Activated naive CD4-positive, alpha-beta T cell treated with anti-CD3 and anti-CD28 coated beads, Interleukin-2, amount 10 ng/mL, durations not matched to agents 7 days and 5 days (primary cell): ENCODE measurements at places on chromosomes 11 and 22.

DNA sequence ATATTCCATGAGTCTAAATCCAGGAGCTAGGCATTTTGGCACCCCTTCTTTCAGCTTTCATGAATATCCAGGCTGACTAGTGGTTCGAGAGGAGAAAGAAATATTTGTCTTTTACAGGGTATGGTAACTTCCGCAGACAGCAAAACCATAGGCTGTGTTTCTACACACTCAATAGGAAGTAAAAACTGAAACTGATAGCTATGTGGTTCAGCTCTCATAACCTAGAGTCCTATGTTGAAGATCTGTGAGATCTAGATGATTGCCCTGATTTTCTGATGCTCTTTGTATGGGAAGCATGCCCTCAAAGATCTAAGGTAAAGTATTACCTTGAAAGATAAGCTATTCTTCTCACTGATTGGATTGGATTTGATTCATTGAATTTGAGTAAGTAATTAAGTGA lies 118.3 kb downstream of the CD44 start:
- peak overlapping the region; percentile 74 for H3K27ac ChIP-seq
- H3K27me3 ChIP-seq = peaks cover 16% of the 10 kb centered on the region
- H3K4me3 ChIP-seq = no peak overlapping the region
- no peak for DNase-seq
- H3K4me1 ChIP-seq = peaks cover 28% of the 10 kb centered on the region
- H3K36me3 ChIP-seq = peaks cover 5% of the 10 kb centered on the region

GRCh38 chr11:5923427-5923776 lies 18.6 kb upstream of the OR56A3 start:
- H3K36me3 ChIP-seq = no peaks in the 10 kb centered on the region
- H3K27ac ChIP-seq = no peak overlapping the region
- H3K27me3 ChIP-seq = no peaks in the 10 kb centered on the region
- DNase-seq = no peak
- no peaks in the 10 kb centered on the region for H3K4me1 ChIP-seq

GRCh38 chr11:91587131-91587530 lies 637.5 kb upstream of the FAT3 start:
- H3K4me3 ChIP-seq = no peak overlapping the region
- H3K4me1 ChIP-seq = no peaks in the 10 kb centered on the region
- no peak for DNase-seq
- no peaks in the 10 kb centered on the region for H3K27me3 ChIP-seq

DNA sequence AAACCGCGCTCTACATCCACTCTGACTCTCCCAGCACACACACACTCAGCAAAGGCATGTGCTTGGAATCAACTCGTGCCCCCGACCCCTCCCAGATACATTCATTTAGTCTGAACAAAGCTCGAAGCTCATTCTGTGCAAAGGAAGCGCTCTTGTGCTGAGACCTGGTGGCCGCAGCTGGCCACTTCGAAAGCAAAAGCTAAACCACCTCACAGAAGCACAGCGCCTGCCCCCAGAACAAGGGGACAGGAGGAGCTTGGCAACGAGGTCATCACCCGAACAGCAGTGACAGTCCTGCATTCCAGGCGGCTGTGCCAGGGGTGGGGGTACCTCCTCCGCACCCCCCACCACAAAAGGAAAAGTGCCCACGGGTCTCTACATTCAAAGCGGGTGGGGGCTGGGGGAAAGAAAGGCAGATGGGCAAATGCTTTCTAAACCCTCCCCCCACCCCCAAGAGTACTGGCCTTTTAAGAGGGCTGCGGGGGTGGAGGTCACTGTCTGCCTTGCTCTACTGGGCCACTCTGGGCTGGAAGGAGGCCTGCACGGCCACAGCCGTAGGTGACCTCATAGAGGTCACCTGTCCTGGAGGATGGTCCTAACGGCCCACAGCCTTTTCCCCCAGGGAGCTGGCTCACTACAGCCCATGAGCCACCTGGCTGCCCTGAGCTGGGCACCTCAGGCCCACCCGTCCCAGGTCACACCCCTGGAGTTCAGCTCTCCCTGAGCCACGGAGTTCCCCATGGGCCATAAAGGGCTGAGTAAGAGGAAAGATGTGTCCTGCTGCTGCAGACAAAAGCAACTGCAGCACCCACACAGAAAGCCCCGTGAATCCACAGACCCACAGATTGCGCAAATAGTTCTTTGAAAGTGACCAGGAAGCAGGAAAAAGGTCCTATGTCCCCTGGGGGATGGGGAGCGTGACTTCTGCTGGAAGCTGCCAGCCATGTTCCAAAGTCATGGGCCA lies 21.3 kb downstream of the CBX7 start:
- H3K27me3 ChIP-seq = no peaks in the 10 kb centered on the region
- no peaks in the 10 kb centered on the region for H3K4me1 ChIP-seq
- H3K4me3 ChIP-seq = no peak overlapping the region

GRCh38 chr11:99687320-99687719 lies 666.6 kb downstream of the CNTN5 start:
- no peaks in the 10 kb centered on the region for H3K27me3 ChIP-seq
- H3K27ac ChIP-seq = no peak overlapping the region
- H3K36me3 ChIP-seq = no peaks in the 10 kb centered on the region
- no peaks in the 10 kb centered on the region for H3K4me1 ChIP-seq

DNA sequence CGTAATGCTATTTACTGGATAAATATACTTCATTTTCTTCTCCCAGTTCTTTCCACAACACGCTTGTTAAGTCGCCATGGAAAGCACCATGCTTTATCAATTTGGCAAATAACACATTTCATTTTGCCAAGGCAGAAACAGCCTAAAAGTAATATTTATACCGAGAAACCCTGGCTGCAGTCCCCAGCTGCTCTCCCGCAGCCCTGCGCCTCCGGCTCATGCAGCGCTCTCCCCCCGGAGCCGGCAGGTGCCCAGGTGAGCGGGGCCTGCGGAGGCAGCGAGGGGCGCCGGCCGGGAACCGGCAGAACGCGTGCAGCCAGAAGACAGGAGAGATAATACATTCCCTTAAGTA lies 681 bp upstream of the ARHGEF12 start:
- peaks cover 65% of the 10 kb centered on the region for H3K27me3 ChIP-seq
- DNase-seq = no peak
- H3K4me1 ChIP-seq = peaks cover 20% of the 10 kb centered on the region
- no peak overlapping the region for H3K27ac ChIP-seq

DNA sequence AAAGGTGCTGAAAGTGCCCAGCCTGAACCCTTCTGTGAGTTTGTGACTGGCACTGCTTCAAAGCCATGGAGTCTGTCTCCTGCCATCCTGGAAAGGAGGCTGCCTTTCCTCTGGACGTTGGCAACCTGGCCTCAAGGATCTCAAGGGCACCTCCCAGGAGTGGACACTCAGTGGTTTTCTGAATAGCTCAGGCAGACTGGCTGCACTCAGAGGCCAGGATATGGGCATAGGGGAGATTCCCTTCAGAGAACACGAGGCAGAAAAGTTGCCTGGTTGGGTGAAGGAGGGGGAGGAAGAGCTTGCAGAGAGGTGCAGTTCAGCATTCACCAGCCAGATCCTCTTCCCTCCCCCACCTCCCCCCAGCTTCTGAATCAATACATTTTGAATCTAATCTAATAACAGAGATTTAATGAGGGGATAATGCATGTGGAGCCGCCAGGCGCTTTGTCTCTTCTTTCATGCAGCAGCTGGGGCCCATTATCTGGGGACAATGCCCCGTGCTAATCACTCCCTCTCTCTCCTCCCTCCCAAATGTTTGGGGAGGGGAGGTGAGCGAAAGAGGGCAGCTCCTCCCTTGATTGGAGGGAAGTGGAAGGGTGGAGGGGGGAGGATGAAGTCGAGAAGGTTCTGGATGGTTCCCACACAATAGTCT lies 17.7 kb downstream of the HTR3A start:
- DNase-seq = no peak
- H3K27ac ChIP-seq = no peak overlapping the region
- no peaks in the 10 kb centered on the region for H3K36me3 ChIP-seq
- H3K4me1 ChIP-seq = peaks cover 6% of the 10 kb centered on the region
- no peak overlapping the region for H3K4me3 ChIP-seq

DNA sequence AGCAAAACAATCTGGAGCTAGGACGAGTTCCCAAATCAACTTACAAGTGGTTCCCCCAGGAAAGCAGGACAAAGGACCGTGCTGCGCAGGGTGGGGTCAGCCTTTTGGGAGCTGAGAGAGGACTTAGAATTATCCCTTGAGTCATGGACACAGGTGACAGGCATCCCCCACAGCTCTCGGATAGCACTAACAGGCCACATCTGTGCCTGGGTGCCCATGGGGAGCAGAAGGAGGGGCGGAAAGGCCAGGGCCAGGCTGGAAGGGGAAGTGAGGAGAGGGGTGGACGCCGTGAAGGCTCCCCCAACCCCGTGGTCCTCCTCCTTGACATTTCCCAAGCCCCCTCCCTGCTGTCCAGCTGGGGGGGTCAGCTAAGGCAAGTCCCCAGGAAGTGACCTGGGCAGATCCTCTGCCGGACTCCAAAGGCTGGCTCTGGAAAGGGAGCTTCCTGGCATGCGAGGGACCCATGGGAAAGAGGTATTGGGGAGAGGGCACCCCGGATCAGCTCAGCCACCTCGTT lies 31.6 kb upstream of the A4GALT start:
- no peaks in the 10 kb centered on the region for H3K36me3 ChIP-seq
- H3K27ac ChIP-seq = no peak overlapping the region
- no peak for DNase-seq
- H3K4me1 ChIP-seq = no peaks in the 10 kb centered on the region

- H3K36me3 ChIP-seq = no peaks in the 10 kb centered on the region
- DNase-seq = no peak
- no peaks in the 10 kb centered on the region for H3K4me1 ChIP-seq
- H3K4me3 ChIP-seq = no peak overlapping the region
Measured at GRCh38 chr11:130546438-130546837, 98.0 kb downstream of the ADAMTS15 start.

- H3K36me3 ChIP-seq = peaks cover 2% of the 10 kb centered on the region
- no peak for DNase-seq
- no peak overlapping the region for H3K4me3 ChIP-seq
- H3K27ac ChIP-seq = no peak overlapping the region
- peaks cover 57% of the 10 kb centered on the region for H3K4me1 ChIP-seq
Measured at GRCh38 chr22:20240900-20241299, 27.2 kb downstream of the RTN4R start.

GRCh38 chr22:43474161-43475101 lies 62.6 kb downstream of the MPPED1 start:
- peaks cover 11% of the 10 kb centered on the region for H3K27me3 ChIP-seq
- DNase-seq = no peak
- H3K4me1 ChIP-seq = no peaks in the 10 kb centered on the region

DNA sequence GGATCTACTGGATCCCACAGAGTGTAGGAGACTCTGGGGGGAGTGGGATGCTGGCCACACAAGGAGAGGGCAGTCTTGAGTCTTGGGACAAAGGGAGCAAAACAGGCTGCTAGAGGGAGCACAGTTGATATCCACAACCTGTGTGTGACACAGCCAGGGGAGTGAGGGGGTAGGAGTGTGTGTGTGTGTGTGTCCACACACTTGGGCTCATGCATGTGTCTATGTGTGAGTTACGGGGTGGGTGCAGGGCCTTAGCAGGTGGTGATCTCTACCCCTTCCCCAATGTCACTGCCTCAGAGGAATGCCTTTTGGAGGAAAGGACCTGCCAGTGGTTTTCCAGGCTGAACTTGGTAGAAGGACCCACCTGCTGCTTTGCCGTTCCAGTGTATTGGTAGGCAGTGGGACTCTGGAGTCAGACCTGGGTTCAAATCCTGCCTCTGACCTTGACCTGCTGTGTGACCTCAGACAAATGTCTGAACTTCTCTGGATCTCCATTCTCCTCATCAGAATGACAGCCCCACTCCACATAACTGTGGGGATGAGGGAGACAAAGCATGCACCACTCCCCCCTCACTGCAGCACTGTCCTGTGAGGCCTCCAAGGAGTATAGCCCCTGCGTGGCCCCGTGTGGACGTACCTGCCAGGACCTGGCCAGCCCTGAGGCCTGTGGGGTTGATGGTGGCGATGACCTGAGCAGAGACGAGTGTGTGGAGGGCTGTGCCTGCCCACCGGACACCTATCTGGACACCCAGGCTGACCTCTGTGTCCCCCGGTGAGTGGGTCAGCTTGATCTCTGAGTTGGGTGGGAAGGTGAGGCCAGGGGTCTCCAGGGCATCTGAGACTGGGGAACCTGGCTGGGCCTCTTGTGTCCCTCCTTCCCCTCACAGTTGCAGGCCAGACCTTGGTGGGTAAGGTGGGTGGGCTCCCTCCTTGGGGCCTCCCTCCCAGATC lies 27.4 kb downstream of the OTOG start:
- no peak overlapping the region for H3K27ac ChIP-seq

DNA sequence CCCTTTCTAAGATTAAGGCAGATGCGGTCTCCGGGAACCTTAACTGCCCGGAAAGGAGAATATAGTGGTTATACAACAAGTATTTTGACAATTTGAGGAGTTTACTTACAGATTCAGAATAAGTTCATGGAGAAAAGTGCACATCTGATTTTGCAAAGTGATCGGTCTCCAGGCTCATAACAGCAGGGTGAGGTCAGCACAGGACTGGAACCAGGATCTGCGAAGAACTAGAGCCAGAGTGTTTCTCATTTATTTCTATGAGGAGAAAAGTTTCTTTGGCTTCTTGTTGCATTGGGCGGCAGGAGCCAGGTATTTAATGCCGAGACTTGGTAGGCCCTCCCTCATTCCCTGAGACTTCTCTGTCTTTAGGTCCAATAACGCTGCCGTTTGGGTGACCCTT lies 3.7 kb downstream of the ADAMTS15 start:
- H3K36me3 ChIP-seq = no peaks in the 10 kb centered on the region

DNA sequence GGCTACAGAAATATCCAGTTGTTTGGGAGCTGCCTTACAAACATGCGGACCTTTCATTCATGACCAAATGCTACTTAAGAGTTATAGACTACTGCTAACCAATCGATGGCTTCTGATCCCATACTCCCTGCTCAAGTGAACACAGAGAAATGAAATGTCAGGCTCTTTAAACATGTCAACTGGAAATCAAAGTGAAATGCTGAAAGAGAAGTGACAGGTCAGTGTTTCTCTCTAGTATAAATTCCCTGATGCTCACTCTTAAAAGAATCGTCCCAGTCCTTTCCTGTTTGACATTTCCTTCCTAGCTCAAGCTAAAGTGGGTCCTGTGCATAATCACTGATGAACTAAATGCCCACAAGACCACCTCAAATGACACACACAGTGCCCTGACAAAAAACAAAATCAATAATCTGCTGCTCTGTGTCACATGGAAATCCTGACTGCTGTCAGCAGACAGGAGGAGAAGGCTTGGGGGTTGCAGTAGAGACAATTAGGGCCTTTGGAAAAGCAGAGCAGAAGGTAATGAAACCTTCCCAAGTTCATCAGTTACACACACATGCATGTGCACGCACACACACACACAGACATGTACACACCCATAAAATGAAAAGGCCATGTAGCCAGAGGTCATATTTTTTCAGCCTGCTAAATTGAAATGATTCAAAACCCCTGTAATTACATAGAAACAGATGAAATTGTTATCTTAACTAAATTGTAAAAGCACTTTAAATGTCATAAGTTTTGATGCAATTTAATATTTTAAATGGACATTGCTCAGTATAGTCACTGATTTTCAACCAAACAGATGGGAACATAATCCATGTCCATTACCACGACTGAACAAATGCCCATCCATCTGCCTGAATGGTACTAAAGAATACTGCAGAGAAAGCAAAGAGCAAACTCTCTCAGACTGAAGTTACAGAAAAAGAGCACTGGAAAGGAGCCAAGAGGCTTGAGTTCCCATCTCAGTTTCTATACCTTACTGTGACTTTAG lies 330.7 kb downstream of the TTC28 start:
- H3K4me3 ChIP-seq = no peak overlapping the region
- H3K36me3 ChIP-seq = no peaks in the 10 kb centered on the region
- H3K4me1 ChIP-seq = peaks cover 3% of the 10 kb centered on the region

- no peak for DNase-seq
- H3K27me3 ChIP-seq = peaks cover 7% of the 10 kb centered on the region
- peaks cover 27% of the 10 kb centered on the region for H3K36me3 ChIP-seq
- H3K27ac ChIP-seq = peak overlapping the region; percentile 29
- H3K4me1 ChIP-seq = peaks cover 41% of the 10 kb centered on the region
Measured at GRCh38 chr11:62125316-62125715, 1.5 kb downstream of the INCENP start.
